ENCODE measurements at places on chromosomes 6 and 20.

DNA sequence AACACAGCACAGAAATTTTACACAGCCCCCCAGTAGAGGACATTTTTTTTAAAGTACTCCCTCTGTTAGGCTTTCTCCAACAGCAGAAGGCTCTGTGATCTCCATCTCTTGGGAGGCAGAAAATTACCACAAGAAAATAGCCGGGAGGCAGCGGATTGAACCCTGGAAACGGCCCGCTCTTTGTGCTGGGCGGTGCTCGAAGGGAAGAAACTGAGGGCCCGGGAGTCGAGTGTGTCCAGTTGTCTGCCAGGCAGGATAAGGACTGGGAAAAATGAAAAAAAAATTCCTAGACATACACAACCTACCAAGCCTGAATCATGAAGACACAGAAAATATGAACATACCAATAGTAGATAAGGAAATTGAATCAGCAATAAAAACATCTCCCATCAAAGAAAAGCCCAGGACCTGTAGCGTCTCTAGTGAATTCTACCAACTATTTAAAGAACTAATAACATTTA lies 31.5 kb downstream of the POM121L2 start:
- no peak for DNase-seq

DNA sequence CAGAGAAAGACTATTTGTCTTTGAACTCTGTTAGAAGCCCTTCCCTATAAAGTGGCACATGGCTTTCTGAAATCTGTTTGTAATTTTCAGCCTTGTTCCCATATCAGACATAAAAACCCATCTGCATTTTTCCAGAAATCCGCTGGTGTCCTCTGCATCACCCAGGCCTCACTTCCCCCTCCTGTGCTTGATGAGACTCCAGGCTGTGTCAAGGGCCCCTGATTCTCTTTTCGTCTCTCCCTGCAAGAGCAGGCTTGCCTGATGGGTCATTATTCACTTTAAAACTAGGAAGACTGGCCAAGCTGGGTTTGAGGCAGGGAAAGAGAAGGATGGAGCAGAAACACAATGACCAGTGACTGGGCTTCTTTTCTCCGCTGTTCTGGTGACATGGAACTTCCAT lies 10.6 kb upstream of the PROKR2 start:
- DNase-seq, result no peak

- no peak for DNase-seq
These were observed 414.9 kb downstream of the KIF16B start for GRCh38 chr20:16158090-16158975.

DNA sequence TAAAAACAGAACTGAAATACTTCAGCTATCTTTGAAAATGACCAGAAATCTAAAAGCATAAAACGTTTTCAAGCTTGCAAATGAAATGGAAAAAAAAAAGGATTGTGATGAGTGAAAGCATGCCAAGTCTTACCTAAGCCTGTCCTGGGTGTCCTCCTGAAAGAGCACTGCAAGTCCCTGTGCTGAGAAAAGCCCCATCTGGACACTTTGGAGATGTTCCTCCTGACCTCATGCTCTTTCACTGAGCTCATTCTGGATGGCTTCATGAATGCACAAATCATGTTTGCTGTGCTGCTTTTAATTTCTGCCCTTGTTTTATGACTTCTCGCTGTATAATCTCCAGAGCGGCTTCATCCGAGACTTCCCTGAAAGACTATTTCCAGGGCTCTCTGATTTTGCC lies 136.0 kb downstream of the SOD2 start:
- no peak for DNase-seq

DNA sequence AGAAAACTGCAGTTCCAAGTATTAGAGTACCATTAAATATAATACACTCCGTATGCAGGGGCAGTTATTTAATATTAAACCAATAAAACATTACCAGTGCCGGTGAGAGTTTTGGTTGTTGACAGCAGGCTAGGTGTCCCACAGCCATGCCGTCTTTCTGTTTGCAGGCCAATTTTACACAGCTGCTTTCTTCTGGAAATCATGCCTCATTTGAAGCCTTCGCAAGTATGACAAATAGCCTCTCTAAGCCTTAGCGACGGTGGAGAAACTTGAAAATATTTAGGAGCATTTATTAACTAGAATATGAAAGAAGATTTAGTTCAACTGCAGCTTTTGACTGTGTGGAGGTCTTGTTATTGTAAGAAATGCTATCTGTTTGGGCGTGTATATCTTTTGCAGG lies 226.0 kb downstream of the BMP2 start:
- DNase-seq, result no peak

- no peak for DNase-seq
These were observed 8.3 kb upstream of the NPEPL1 start for GRCh38 chr20:58684291-58684690.

DNA sequence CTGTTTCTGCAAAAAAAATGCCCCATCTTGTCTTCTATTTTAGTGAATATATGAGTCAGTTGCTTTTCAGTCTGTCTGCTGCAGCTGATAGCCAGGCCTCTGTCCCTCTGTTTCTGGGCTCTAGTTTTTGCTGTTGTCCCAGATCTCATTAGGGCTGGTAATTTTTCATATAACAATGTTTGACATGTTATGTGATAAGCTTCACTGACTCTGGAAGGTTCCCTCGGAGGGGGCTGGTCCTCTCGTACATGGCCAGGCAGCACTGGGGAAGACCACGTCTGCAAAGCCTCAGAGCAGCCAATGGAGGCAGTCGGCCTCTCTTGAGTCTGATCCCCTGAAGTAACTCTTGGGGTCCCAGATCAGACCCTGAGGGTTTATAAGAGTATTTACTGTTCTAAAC lies 223.8 kb downstream of the THBS2 start:
- no peak for DNase-seq

GRCh38 chr6:111837641-111838500 lies 35.4 kb downstream of the FYN start:
- DNase-seq, result no peak
